ENCODE measurements at places on chromosomes 3 and 15.

GRCh38 chr3:60081381-60082095 is 1031.7 kb upstream of the CFAP20DC start:
- DNase-seq, result no peak

DNA sequence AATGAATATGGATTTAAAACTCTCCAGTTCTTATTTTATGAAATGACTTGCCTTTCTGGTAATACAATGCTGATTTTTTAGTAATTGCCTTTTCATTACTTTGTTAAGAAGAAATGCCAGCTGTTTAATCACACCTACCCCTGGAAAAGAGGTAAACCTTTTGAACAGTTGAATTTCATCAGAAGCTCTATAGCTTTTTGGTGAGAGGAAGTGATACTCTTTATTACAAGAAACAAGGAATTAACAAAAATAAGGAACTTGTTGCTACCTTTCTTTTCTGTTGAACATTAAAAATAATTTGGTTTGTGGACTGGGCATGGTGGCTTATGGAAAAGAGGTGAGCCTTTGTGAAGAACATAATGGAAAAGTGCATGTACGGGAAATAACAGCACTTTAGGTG is 19.7 kb downstream of the BLOC1S6 start:
- no peak for DNase-seq

DNA sequence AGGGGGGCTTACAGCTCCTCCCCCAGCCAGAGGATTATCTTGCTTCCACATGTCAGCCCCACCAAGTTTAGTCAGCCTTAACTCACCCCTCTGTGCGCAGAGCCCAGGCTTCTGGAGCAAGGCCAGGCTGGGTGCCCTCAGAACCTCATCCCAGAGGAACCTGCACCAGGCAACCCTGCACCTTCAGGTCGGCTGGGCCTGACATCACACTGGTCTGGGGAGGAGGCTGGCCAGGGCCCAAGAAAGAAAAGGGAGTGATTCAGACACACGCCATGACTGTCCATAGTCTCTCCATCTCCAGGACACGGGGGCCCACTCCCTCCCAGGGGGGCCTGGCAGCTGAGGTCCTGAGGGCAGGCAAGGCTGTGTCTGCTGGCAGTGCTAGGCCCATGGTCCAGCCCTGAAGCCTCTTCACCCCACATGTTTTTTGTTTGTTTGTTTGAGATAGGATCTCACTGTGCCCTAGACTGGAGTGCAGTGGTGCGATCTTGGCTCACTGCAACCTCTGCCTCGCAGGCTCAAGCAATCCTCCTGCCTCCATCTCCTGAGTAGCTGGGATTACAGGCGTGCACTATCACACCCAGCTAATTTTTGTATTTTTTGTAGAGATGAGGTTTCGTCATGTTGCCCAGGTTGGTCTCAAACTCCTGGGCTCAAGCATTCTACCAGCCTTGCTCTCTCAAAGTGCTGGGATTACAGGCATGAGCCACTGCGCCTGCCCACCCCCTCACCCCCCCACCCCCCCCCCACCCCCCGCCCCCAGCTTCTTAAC is 11.1 kb downstream of the TNK2 start:
- no peak for DNase-seq

GRCh38 chr15:82942691-82943090 is 9.8 kb downstream of the HOMER2 start:
- no peak for DNase-seq

- no peak for DNase-seq
Observed at GRCh38 chr3:59321881-59322540, 272.2 kb upstream of the CFAP20DC start.

DNA sequence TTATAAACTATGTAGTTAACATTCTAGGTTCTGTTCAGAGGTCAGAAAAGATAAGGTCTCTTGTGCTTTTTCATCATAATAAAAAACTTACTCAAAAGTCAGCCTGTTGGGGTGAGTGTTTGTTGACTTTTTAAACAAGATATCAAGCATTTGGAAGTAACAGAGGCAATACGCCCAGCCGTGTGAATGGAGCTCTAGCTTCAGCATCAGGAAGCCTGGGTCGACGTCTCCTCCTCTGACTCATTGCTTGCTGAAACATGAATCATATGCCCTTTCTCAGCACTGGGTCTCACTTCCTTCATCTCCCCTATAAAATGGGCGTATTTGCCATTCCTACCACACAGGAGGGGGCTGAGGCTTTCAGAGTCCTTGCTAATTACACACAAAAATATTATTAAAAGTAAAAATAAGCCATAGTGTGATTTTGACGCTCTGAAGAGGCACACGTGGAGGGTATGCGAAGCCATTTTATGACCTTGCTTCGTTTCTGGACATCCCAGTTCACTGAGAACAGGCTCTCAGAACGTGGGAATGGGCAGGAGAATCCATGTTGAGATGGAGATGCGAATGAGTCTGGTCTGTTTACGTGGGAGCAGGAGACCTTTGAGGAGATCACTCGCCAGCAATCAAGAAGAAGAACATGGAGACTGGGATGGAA is 220.8 kb upstream of the TPRG1 start:
- DNase-seq, result peak; percentile 40

GRCh38 chr3:156516961-156517360 is 38.0 kb downstream of the SSR3 start:
- DNase-seq, result no peak

DNA sequence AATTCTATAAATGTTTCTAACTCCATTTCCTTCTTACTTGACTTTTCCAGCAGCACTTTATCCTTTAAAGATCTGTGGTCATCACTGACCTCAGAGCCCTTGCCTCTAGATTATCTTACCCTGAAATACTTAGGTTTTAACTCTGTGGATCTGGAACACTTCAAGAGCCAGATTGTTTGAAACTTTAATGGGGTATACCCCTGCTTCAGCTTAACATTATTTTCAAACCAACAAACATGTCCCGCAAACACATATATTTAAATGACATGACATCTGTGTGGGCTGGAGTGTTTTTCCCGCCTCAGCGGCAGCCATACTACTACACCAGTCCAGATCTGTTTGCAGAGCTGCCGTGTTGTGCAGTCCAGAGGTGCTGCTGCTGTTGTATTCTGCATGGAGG is 252.0 kb upstream of the TPM1 start:
- no peak for DNase-seq

GRCh38 chr3:53665608-53666425 is 171.4 kb downstream of the CACNA1D start:
- no peak for DNase-seq
